ENCODE measurements at places on chromosomes 1 and 21. TPM values are rescaled to one million over a fixed set of nuclear protein-coding genes. Genes with fewer than 3 reads are reported as not detected.

Gene SEMA4A
- 1.5 TPM for total RNA-seq

Gene BEND5
- total RNA-seq, result not detected

Gene LY9
- total RNA-seq, result not detected

Gene TP73
- total RNA-seq, result not detected

Gene NMNAT2
- 0.38 TPM for total RNA-seq

Gene IRF6
- 42.0 TPM for total RNA-seq

Gene FCAMR
- total RNA-seq, result not detected

Gene HPCAL4
- total RNA-seq, result not detected

Gene PGLYRP3
- total RNA-seq, result not detected

Gene SERTAD4
- 11.9 TPM for total RNA-seq

Gene RGS7
- total RNA-seq, result 0.44 TPM

Gene HSF2BP
- 0.67 TPM for total RNA-seq

Gene GNAT2
- not detected for total RNA-seq

Gene MYBPH
- not detected for total RNA-seq

Gene GPR153
- 2.8 TPM for total RNA-seq

Gene TMCC2
- total RNA-seq, result 2.1 TPM

Gene OR2L3
- not detected for total RNA-seq

Gene GLMN
- total RNA-seq, result 13.7 TPM

Gene SLC9C2
- total RNA-seq, result not detected

Gene FALEC
- total RNA-seq, result not detected

Gene C2CD4D
- not detected for total RNA-seq

Gene KCNC4
- 12.3 TPM for total RNA-seq

Gene LAD1
- not detected for total RNA-seq

Gene HES2
- total RNA-seq, result 13.3 TPM

Gene CLCA4
- total RNA-seq, result not detected

Gene LIN28A
- not detected for total RNA-seq

Gene GCSAML
- not detected for total RNA-seq

Gene RRP1
- 35.0 TPM for total RNA-seq

Gene LCE3D
- not detected for total RNA-seq

Gene C1orf226
- 4.2 TPM for total RNA-seq

Gene RCSD1
- 1.00 TPM for total RNA-seq

Gene RAP1GAP
- 0.20 TPM for total RNA-seq

Gene ZNF695
- 4.8 TPM for total RNA-seq

Gene CFHR4
- total RNA-seq, result not detected

Gene REN
- total RNA-seq, result not detected

Gene PPIAL4G
- total RNA-seq, result not detected

Gene MYOM3
- total RNA-seq, result 0.18 TPM

Gene TDRD5
- not detected for total RNA-seq

Gene FCGR1A
- not detected for total RNA-seq

Gene POU3F1
- total RNA-seq, result not detected

Gene NUAK2
- total RNA-seq, result 2.3 TPM

Gene FCGR3A
- not detected for total RNA-seq

Gene RNF207
- total RNA-seq, result 2.4 TPM

Gene WDR47
- total RNA-seq, result 18.2 TPM

Gene AIM2
- total RNA-seq, result not detected

Gene CAMK1G
- not detected for total RNA-seq

Gene NAV1
- total RNA-seq, result 136 TPM

Gene RPL11
- 1,084 TPM for total RNA-seq

Gene LRRC38
- not detected for total RNA-seq
